B cell (primary cell): ENCODE measurements at places on chromosomes 13 and 19. TPM values are rescaled to one million over a fixed set of nuclear protein-coding genes. Genes with fewer than 3 reads are reported as not detected.

DNA sequence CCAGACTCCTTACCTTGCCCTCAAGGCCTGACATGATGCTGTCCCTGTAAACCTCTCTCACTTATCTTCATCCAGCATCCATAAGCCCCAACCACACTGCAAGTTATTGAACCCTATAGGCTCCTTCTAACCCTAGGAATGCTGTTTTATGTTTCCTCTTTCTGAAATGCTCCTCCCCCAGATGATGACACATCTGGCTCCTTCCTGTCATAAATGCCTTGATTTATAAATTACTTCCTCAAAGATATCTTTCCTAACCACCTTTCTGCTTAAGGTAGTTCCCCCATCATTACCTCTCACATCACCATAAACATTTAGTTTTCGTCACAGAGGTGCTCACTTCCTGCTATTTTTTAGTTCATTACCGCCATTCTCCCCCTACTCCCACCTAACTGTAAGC is 12.3 kb downstream of the RUBCNL start:
- peak; percentile 88 for DNase-seq

DNA sequence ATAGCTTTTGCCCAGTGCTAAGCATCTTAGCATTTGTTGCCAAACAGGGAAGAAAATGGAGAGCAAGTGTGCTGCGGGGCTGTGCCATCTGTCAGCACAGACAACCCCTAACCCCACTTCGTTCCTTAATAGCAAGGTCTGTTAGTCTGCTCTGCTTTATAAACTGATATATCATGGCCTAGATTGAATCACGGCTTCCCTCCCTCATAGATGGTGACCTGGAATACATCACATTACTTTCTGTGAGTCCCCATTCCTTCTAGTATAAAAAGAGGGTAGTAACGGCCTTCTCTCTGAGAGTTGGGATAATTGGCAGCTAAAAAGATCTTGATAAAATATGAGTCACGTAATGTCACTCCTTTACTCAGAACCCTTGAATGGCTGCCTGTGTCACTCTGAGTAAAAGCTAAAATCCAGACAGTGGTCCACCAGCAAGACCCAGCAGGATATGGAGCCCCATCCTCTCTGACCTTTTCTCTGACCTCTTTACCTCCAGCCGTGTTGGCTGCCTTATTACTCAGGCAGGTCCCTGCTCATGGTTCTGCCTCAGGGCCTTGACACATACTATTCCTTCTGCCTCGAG is 151.7 kb downstream of the DLEU7 start:
- no peak for DNase-seq

- no peak for DNase-seq
Observed at GRCh38 chr13:109314101-109314500, 472.3 kb downstream of the IRS2 start.

- DNase-seq, result peak; percentile 82
Observed at GRCh38 chr19:2561895-2562294, 86.0 kb downstream of the GADD45B start.

DNA sequence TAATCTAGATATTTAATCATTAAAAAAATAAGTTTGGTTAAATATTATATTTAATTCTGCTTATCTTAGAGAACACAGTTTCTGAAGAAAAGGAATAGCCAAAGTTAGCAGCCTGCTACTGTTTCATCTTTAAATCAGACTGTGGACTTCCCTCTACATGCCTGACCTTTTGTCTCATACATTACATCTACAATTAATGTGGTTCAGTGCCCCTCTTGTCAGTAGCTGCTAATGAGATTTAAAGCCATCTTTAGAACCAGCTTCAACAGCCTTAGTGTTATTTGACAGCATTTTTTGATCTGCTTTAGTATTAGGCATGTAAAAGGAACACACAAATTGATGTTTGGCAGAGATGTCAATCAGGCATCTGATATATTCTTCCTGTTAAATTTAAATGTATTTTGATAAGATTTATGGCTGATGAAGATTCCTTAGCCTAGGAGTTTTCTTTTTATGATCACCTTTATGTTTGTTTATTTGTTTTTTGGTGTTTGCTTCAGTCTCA is 1925.8 kb upstream of the PRR20A start:
- no peak for DNase-seq

DNA sequence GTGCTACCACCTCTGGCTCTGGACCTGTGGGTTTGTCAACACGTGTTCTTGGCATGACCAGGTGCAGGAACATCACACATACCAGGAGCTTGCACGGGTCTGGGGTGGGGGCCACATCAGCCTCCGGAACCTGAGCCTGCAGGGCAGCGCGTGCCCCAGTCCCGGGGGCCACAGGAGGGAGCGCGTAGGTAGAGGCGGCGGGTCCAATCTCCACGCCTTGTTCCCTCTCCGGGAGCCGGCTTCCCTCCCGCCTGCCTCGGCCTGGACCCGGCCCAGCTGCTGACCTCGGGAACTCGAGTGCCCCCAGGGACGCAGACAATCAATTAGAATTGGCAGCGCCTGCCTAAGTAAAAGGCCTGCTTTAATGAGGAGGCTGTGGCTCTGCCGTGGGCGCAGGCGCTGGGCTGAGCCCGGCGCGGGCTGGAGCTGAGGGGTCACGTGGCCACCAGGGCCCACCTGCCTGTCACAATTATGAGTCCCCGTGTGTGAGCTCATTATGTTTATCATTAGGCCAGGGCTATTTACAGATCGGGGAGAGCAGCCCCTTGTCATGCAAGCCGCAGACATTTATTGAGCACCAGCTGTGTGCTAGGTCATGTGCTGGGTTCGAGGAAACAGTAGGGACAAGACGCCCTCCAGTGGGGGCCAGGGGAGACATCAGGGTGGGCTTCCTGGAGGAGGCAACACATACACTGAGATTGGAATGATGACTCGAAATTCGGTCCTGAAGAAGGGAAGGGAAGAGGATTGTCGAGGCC is 32.2 kb upstream of the TNFAIP8L1 start:
- DNase-seq, result no peak

GRCh38 chr13:59734393-59734792 is 429.3 kb downstream of the DIAPH3 start:
- peak; percentile 26 for DNase-seq

- DNase-seq, result no peak
Observed at GRCh38 chr13:103018556-103018955, 47.7 kb downstream of the SLC10A2 start.

Gene LHB
- 1.1 TPM in 1 of 2 replicates, not detected in the other for total RNA-seq

Gene ZNF99
- 0.12 TPM in 1 of 2 replicates, not detected in the other for total RNA-seq

Gene MAP4K1
- total RNA-seq, result 397 and 415 TPM in 2 replicates

Gene CD70
- total RNA-seq, result 48.5 and 49.1 TPM in 2 replicates

Gene MAB21L1
- total RNA-seq, result not detected in 2 replicates

Gene CEACAM4
- not detected in 2 replicates for total RNA-seq
